Astrocyte of the hippocampus (primary cell): ENCODE measurements at places on chromosomes 2 and 18.

DNA sequence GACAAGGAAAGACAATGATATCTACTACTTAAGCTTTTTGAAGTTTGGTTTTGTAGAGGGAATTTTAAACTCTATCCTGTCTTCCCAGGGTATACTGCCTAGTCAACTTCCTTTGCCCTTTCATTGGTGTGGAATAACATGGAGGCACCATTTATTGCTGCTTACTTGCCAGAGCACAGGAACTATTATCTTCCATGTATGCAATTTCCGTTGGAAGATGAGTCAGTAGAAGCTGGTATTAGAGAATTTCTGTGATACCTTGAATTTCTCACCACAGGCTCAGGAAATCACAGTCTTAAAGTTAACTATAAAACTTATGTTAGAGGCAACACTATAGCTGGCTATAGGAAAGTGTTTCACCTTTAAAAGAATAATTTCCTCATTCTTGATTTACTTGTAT lies 40.9 kb upstream of the RGPD4 start:
- DNase-seq, result no peak

GRCh38 chr2:13558368-13558767 lies 841.6 kb downstream of the TRIB2 start:
- DNase-seq, result peak; percentile 93

- DNase-seq, result no peak
These were observed 91.5 kb downstream of the GULP1 start for GRCh38 chr2:188383158-188383557.

DNA sequence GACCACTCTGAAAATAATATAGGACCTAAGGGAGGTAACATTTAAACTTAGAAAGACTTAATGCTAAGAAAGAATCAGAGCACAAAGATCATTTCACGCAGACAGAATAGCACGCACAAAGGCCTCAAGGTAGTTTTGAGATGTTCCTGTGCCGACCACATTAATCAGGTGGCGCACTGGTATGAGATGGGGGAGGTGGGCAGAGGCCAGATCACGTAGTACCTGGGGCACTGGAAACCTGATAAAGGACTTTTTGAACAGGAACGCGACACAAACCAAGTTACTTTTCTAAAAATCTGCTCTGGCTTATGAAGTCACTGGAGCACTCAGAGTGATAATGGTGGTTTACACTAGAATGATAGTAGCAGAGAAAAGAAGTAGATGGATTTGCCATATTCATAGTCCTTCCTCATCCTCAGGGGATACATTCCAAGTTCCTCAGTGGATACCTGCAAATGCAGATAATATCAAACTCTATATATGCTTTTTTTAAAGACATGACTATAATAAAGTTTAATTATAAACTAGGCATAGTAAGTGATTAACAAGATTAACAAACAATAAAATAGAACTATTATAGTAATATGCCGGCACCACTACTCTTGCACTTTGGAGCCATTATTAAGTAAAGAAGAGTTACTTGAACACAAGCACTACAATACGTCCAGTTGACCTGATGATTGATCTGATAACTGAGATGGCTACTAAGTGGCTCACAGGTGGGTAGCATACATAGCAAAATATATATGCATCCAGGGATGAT lies 42.6 kb upstream of the CDCA7 start:
- DNase-seq, result no peak

DNA sequence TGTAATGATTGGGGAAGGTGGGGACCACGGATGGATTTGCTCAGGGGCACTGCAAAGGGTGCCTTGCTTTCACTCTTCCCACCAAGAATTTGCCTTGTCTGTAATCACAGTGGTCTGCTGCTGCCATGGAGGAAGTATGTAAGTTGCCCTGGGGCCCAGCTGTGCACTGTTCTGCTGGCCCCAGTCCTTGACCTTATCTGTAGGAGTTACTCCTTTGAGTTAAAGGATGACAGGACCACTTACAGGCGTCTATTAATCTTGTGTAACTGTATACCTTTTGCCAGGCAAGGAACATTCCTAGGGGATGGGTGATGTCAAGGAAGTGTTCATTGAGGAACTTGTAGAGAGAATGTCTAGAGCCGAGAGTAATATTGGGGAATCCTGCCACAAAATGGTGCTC lies 212.8 kb upstream of the LRRTM1 start:
- DNase-seq, result no peak

- DNase-seq, result peak; percentile 25
These were observed 245.6 kb downstream of the TPGS2 start for GRCh38 chr18:36582988-36583745.

DNA sequence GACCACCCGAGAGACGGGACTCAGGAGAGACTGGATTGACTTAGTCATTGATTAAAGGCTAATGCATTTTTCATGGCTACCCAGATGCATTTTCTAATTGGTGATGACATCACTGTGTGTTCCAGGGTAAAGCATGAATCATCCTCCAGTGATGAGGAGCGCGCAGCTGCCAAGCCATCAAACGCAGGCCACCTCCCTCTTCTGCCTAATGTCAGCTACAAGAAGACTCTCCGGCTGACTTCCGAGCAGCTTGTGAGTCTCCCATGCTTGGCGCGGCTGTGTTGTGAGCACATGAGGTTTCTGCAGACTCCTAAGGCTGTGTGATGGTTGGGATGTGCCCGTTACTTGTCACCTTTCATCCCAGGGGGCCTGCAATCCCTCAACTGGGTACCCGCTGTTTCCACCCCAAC lies 56.4 kb downstream of the LPIN1 start:
- peak; percentile 89 for DNase-seq

- no peak for DNase-seq
These were observed 152.6 kb upstream of the KYNU start for GRCh38 chr2:142724713-142725349.

- peak; percentile 67 for DNase-seq
These were observed 114.1 kb upstream of the MSH2 start for GRCh38 chr2:47288864-47289263.

DNA sequence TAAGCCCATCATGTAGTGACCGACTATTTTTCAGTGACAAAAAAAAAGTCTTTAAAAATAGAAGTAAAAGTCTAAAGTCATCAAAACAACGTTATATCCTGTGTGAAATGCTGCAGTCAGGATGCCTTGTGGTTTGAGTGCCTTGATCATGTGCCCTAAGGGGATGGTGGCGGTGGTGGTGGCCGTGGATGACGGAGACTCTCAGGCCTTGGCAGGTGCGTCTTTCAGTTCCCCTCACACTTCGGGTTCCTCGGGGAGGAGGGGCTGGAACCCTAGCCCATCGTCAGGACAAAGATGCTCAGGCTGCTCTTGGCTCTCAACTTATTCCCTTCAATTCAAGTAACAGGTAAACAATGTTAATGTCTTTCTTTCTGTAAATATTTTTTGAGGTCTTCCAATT lies at the start of gene CD28:
TSS of gene CD28 (plus strand) at position 237 of the 400 bp plus-strand sequence. CDS start at position 295, 58 bp downstream.
- no peak for DNase-seq

DNA sequence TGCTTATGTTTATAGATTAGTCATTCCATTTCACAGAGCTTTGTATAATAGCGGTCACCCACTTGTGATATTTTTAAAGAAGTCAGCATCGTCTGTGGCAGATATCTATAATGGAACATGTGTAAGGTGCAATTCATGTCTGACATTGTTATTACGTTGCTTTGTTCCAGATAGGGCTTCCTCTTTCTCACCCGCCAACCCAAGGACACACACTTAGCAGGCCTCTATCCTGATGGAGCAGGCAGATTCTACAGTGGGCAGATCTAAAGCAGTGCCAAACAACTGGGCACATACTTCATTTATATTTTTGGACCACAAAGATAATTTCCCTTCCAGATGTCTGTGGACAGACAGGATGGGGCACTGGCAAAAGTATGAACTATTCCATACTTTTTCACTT lies 573.1 kb downstream of the TDRD15 start:
- no peak for DNase-seq

DNA sequence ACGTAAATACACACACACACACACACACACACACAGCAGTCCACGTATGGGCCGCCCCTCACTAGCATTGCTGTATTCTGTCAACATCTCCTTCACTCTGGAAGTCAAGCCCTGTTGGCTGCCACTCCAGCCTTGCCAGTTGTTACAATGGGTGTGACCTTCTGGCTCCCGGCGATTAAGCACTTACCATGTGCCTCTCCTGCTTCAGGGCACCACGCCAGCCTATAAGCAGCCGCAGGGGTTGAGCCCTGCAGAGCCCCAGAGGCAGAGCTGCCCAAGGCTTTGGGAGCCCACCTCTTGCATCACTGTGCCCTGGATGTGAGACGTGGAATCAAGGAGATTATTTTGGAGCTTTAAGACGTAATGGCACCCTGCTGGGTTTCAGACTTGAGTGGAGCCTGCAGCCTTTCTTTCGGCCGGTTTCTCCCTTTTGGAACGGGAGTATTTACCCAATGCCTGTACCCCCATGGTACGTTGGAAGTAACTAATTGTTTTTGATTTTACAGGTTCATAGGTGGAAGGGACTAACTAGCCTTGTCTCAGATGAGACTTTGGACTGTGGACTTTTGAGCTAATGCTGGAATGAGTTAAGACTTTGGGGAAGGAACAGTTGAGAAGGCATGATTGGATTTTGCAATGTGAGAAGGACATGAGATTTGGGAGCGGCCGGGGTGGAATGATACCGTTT lies 54.5 kb upstream of the ROCK2 start:
- no peak for DNase-seq

- DNase-seq, result peak; percentile 75
These were observed 412 bp downstream of the OSBPL1A start for GRCh38 chr18:24397131-24397693.

DNA sequence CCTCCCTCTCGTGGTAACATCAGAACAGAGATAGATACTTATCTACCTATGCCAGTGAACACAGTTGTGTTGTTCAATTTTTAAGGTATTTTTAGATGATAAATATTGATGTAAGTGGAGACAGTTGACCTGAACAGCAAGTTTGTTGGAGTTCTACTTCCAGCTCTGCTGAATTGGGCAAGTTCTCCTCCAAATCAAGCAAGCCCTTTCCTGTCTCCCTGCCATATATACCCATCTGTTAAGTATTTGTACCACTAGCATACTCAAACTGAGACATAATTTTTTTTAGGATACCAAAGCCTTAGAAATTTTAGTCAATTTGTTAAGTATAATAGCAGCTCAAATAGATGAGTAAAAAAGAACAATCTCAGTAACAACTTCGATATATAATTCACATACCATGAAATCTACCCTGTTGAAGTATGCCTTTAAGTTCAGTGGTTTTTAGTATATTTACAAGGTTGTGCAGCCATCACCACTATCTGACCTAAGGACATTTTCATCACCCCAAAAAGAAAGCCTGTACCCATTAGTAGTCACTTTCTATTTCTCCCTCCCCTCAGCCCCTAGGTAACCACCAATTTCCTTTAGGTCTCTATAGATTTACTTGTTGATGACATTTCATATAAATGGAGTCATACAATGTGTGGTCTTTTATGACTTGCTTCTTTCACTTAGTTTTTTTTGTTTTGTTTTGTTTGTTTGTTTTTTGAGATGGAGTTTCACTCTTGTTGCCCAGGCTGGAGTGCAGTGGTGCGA lies 61.8 kb downstream of the COX7A2L start:
- DNase-seq, result no peak

DNA sequence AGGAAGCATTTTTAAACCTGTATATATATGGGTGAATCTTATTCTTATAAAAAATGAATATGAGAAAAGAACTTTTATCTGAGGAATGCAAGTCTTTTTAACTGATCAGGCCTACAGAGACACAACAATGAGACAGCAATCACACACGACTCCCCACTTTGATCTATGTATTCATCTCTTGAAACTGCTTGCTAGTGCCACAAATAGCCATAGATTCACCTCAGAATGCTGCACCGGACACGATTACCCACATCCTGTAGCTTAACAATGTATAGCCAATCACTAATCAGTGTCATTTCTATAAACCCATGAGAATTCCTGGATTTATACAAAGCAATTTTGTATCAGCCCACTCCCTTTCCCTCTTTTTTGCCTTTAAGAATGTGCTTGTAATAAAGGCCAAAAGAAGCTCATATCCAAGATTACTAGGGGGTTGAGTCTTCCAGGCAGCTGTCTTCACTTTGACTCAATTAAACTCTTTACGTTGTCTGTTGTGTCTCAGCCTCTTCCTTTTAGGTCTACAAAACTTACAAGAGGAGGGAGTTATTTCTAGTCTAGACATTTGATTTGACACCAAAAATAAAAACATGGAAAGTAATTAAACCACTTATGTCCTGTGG lies 94.9 kb downstream of the MBD2 start:
- no peak for DNase-seq

DNA sequence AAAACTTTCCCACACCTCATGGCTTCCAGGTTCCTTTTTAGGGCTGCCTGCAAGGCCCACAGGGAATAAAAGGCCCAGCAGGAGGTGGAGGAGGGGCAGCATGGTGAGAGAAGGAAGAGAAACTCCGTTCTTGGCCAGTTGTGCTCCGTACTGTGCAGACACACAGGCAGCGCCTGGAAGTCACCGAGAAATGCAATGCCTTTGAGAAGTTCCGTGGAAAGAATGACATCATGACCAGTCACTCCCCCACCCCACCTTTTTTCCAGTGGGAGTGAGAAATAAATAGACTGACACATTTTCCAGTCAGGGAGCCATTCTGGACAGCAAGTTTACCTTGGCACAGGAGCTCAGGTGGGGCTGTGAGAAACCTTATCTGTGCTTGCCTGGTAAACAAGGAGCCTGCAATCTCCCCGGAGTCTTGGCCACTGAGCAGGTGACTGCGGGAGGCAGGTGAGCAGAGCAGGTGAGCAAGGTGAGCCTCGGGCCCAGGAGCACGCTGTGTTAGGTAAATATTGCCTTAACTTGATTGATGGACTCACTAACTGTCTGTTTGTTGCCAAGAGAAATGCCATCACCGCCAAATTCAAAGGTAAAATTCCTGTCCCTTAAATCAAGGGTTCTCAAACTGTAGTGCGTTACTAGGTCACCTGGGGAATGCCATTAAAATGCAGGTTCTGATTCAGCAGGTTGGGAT lies 13.5 kb upstream of the LBH start:
- DNase-seq, result peak; percentile 38

DNA sequence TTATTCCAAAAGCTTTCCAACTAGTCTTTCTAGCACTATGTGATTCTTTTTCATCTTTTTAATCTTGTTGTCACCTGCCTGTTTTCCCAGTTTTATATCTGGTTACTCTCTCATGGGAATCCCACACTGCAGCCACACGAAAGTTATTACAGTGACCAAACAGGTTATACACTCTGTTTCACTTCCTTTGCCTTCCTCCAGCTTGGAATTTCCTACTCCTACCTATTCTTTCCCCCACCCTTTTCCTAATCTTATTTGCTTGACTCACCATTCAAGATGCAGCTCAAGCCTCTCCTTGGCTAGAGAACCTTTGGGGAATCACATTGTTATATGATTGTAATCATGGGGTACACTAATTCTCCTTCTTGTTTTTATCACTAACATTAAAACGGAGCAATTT lies 13.4 kb upstream of the TLK1 start:
- no peak for DNase-seq

- DNase-seq, result no peak
These were observed 55.4 kb upstream of the ATP5MC3 start for GRCh38 chr2:175236930-175237329.
